ENCODE measurements at places on chromosomes 1 and 21.

DNA sequence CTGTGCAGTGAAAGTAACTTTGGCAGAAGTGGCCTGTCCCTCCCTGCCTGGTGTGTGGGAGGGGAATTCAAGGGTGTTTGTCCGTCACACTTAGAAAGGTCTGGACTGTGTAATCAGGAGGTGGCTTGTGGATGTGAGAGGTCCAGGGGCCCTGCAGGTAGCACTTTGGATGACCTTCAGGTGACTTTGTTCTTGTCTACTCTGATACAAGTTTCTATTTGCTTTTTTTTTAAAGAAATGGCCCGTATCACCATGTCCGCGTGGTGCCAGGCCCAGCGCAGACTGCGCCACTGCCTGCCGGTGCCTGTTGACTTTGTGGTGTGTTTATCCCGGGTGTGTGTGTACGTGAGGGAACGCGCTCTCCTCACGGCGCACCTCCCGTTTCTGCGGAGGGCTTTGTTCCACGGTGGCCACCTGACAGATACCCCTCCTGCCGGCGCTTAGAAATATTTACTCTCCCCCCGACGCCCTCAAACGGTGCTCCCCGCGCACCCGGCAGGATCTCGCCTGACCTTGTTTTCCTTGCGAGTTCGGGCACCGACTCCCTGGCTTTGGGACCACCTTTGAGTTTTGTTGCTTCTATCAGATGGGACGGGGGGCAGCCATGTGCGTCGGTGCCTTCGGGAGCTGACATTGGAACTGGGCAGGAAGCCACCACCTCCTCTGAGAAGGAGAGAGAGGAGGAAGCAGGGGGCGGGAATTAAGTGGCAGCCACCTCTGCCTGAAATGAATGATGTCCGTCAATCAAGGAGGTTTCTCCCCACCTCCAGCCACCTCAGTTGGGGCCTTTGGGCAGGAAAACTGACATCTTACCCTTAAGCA, 119.4 kb downstream of the PRDM16 start:
- DNase-seq, result no peak

DNA sequence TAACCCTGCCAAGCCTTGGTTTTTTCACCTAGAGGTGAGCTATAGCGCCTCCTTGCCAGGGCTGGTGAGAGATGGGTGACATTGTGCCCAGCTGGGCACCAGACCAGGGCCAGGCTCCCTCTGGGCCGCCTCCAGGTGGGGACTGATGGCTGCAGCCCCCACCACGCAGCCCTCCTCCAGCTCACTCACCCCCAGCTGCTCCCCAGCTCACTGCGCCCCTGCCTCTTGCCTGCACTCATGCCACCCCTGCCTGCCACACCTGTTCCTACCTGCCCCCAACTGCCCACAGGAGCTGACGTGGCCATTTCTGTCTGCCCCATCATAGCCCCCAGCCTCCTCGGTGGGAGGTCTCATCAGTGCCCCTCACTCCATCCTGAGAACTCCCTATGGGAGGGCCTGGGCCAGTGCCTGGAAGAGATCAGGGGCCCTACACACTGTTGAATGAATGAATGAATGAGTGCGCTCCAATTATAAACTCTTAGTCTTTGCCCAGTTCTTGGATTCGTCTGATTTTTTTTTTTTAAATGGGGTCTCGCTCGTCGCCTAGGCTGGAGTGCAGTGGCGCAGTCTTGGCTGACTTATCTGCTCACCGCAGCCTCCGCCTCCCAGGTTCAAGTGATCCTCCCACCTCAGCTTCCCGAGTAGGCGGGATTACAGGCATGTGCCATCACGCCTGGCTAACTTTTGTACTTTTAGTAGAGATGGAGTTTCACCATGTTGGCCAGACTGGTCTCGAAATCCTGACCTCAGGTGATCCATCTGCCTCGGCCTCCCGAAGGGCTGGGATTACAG, 26.4 kb upstream of the VPS13D start:
- no peak for DNase-seq

- DNase-seq, result no peak
These were observed 133.9 kb upstream of the SGIP1 start for GRCh38 chr1:66399888-66400529.

- DNase-seq, result no peak
These were observed 10.9 kb upstream of the DPT start for GRCh38 chr1:168739908-168740307.

GRCh38 chr1:204080163-204080903, 7.4 kb downstream of the SOX13 start:
- no peak for DNase-seq

- DNase-seq, result no peak
These were observed 6.8 kb downstream of the TFF2 start for GRCh38 chr21:42343963-42344510.

DNA sequence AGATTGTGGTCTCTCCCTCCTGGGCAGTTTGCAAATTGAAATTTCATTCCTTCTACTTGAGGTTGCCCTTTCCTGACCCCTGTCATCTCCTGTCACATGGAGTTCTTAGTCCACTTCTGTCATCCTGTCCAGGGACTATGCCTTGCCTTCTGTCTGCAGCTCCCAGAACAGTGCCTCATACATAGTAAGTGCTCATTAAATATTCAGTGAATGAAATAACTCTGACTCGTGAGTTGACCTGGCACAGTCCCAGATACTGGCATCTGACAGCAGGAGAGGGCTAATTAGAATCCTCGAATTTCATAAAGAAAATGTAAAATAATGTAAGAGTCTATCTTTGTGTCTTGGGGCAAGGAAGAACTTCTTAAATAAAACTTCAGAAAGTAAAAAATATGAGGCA, 50.8 kb downstream of the CNIH3 start:
- no peak for DNase-seq

DNA sequence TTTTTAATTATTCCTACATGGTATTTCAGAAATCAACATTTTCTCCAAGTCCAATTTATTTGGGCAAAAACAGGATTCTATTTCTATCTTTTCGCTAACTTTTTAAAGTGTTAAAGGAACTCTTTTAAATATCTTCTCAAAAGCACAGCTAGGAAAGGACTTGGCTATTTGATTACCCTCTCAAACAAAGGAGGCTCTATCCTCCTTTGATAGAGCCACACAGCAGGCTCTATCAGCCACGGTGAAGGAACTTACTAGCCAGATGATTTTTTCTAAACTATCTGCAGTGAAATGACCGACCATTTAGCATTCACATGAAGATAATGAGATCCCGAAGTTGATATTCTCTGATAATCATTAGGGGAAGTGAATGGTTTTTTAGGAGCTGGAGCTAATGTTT, 9.1 kb downstream of the ANGPTL7 start:
- no peak for DNase-seq

Measured in stimulated activated CD8-positive, alpha-beta memory T cell treated with anti-CD3 and anti-CD28 coated beads, Interleukin-2, amount 100 ng/mL, for 48 hours (primary cell).